A549 treated with Mapracorat at 1 μM for 4 hours (cell line): ENCODE measurements at places on chromosomes 4 and X. TPM values are rescaled to one million over a fixed set of nuclear protein-coding genes. Genes with fewer than 3 reads are reported as not detected.

The RTL5 gene
- 2.1 to 2.4 TPM (median 2.3 TPM) in 5 replicates for total RNA-seq

The CCKAR gene
- total RNA-seq = not detected in 5 replicates

The ZNF275 gene
- 5.3 to 6.1 TPM (median 5.4 TPM) in 5 replicates for total RNA-seq

The GABRE gene
- 14.5 to 24.5 TPM (median 18.1 TPM) in 5 replicates for total RNA-seq

The VMA21 gene
- 18.3 to 29.1 TPM (median 28.6 TPM) in 5 replicates for total RNA-seq

The MTMR1 gene
- total RNA-seq = 13.1 to 16.9 TPM (median 15.4 TPM) in 5 replicates

The P2RY4 gene
- total RNA-seq = not detected in 5 replicates

The ZCCHC18 gene
- 0.14 to 0.25 TPM in 2 of 5 replicates, not detected in the others for total RNA-seq

The VCX3B gene
- total RNA-seq = not detected in 5 replicates

The FAM47A gene
- not detected in 5 replicates for total RNA-seq

The CXorf49 gene
- total RNA-seq = not detected in 5 replicates

The GAGE12E gene
- total RNA-seq = not detected in 5 replicates

The CTAG1B gene
- not detected in 5 replicates for total RNA-seq
